Dorsolateral prefrontal cortex (tissue), 122 donors: ENCODE measurements at places on chromosomes 16 and 17. TPM values are rescaled to one million over a fixed set of nuclear protein-coding genes. Genes with fewer than 3 reads are reported as not detected.

HOXB7 gene
- not detected for total RNA-seq

HYDIN gene
- 41.2 TPM for total RNA-seq

PIPOX gene
- total RNA-seq = 13.8 TPM

GRAPL gene
- total RNA-seq = 3.3 TPM

OSGIN1 gene
- 1.5 TPM for total RNA-seq

LPO gene
- 0.40 TPM for total RNA-seq

COL1A1 gene
- 3.3 TPM for total RNA-seq
